ENCODE measurements at places on chromosomes 13 and 19.

- no peak for DNase-seq
These were observed 249.2 kb downstream of the ZNF536 start for GRCh38 chr19:30621326-30621920.

- no peak for DNase-seq
These were observed 43.6 kb downstream of the POLR1D start for GRCh38 chr13:27665333-27665732.

- DNase-seq = peak; percentile 73
These were observed 64.6 kb downstream of the PDS5B start for GRCh38 chr13:32650705-32651311.

GRCh38 chr13:63190742-63191141 lies 1775.1 kb upstream of the PCDH20 start:
- peak; percentile 4 for DNase-seq

GRCh38 chr13:91909617-91910016 lies 511.2 kb downstream of the GPC5 start:
- no peak for DNase-seq

DNA sequence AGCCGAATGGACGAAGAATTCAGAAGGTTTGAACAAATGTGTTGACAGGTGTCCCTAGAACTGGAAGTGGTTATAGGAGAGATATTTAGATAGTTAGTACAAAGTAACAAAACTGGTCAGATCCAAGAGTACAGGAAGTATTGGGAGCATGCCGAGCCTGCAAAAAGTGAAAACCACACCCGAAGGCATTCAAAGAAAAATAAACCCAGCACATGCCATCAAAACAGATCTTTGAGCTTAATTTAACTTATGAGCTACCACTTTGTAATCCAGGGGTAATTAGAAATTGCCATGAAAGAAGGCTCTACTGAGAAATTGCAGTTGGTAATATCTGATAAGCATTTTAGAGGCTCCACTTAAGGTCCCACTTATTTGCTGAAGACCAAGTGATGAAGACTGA lies 214.2 kb downstream of the DNAJC15 start:
- DNase-seq = no peak

DNA sequence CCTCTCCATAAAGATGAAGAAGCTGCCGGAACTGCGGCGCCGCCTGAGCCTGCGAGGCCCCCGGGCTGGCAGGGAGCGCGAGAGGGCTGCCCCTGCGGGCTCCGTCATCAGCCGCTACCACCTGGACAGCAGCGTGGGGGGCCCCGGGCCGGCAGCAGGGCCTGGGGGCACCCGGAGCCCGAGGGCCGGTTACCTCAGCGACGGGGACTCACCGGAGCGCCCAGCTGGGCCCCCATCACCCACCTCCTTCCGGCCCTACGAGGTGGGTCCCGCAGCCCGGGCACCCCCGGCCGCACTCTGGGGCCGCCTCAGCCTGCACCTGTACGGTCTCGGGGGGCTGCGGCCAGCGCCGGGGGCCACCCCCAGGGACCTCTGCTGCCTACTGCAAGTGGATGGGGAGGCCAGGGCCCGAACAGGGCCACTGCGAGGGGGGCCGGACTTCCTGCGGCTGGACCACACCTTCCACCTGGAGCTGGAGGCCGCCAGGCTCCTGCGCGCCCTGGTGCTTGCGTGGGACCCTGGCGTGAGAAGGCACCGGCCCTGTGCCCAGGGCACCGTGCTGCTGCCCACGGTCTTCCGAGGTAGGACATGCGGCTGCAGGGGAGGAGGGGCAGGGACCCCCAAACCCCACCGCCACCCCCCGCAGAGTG lies 2.7 kb downstream of the SYDE1 start:
- DNase-seq = no peak

DNA sequence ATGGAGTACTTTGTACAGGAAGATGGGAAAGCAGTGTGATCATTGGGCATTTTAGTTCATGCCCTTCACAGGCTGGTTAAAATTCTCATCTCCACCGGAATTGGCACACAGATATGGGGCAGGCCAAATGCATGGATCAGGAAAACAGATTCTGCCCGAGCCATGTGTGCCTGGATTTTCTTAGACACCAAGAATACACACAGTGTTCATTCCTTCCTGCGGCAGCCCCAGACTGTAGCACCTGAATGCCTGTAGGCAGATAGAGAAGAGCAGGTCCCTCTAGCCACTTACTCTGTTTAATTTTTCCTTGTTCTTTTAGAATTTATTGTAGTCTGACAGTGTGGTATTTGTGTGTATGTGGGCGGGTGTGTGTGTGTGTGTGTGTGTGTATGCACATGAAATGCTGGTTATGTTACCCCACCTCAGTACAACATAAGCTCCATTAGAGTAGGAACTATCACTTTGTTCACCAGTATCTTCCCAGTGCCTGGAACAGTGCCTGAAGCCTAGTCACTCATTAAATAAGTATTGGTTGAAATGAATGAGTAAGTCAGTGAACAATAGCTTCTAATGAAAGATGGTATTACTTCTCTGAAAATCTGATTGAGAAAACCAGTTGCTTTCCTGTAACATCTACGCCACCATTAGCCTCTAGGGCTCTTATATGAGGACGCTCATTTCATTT lies 41.7 kb downstream of the FRY start:
- DNase-seq = no peak

GRCh38 chr13:32938907-32939306 lies 77.3 kb upstream of the KL start:
- peak; percentile 61 for DNase-seq

DNA sequence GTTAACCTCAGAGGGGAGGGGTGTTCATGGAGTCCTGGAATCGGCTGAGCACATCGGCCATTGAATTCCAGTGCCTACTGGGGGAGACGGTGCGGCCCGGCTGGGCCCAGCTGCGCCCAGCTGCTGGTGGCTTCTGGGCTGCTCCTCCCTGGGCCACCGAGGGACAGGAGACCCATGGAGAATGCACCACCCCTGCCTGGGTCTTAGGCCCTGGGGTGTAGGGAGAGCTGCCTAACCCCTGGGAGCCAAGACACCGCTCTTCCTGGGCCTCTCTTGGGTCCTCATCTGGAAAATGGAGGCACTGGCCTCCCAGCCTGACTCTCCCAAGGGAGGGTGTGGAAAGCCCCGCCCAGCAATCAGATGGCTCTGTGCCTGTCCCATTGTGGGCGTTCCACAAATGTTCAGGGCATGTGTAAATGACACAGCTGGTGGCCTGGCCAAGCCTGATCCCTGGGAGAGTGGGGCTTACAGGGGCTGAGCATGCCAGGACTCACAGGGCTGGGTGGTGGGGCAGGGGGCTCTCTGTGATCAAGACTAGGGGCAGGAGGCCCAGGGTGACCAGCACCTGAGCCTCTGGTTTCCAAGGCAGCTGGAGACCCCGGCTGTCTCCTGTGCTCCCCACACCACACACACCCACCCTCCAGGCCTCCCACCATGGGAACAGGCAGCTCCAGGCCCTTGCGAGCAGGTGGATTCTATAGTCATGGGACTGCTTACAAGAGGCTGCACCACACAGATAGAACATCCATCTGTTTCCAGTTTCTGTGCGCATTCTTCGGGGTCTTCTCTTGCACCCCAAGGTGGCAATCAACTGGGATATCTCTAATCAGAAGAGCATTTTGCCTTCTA lies 150.9 kb downstream of the URI1 start:
- no peak for DNase-seq

- DNase-seq = peak; percentile 84
These were observed 672 bp upstream of the IRF2BP1 start for GRCh38 chr19:45886427-45887199.

- no peak for DNase-seq
These were observed 4.9 kb downstream of the SMIM24 start for GRCh38 chr19:3475449-3475848.

- DNase-seq = no peak
These were observed 590.8 kb downstream of the LMO7 start for GRCh38 chr13:76226941-76227340.

Measured in bronchial epithelial cell (primary cell).